ENCODE measurements at places on chromosomes 4 and X. TPM values are rescaled to one million over a fixed set of nuclear protein-coding genes. Genes with fewer than 3 reads are reported as not detected.

DNA sequence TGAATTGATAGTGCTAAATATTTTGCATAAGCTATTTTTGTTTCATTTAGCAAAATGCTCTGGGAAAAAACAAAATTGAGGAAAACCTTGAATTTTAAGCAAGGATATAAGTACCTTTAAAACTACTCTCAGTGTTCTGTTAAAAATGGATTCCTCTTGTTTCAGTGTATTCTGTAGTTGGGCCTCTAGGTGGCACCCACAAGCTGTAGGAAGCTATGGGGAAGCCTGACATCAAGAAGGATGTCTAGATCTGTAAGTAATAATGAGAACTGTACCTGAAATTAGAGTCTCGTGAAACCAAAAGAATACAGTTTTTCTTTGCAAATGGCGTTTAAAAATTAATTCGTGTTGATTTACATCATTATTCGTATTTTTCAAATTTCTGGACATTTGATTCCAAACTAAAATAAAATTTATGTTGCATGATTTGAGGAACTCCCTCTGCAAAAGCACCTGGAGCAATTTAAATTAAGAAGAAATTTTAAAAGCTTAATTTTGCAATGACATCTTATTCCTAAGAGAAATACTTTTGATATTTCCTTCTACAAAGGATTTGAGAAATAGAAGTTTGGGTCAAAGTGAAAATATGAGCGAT is 51.2 kb downstream of the TMPRSS11E start:
- peak; percentile 86 for DNase-seq

DNA sequence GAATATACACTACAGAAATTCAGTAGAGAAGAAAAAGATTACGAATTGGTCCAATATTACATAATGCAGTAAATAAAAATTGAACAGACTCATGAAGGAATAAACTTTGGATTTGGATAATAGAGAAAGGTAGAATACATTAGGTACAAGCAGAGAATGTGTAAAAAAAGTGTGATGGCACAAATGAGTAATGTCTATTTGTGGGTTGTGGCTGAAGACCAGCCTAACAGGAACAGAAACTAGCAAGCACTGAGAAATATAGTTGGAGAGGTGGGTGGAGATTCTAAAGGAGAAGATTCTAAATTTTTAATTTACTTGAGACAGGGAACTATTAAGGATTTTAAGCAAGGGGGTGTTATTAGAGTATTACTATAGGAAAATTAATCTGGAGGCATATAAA is 15.2 kb upstream of the CLOCK start:
- DNase-seq = no peak

- DNase-seq = no peak
Measured at GRCh38 chr4:138680256-138680655, 335.3 kb upstream of the NOCT start.

DNA sequence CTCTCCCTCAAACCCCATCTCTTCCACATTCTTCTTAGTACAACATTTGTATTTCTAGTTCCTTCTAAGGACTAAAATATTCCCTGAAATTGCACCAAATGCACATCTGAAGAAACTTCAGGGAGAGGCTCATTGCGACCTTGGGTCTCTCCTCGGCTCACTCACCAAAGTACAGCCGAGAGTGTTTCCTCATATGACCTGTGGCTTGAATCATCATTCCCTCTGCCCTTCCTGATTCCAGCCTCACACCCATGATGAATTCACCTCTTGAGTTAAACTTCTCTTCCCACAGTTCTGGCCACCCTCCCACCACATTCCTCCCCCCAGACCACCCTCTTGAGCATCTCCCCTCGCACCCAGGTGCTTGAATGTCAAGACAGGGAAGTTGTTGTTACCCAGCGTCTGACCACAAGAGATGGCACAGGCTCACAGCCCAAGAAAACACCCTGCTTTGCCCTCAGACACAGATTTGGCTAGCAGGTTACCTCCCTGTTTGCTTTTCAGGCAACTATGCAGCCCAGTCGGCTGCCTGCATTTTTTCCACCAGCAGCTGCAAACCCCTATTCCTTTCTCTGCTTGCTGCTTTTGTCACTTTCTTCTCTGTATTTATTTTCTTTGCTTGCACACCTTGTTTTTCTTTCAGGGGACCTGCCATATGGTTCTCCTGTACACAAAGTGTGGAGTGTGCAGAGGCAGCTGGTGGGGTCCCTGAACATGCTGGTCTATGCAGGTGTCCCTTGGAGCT is 214.8 kb downstream of the SPATA18 start:
- DNase-seq = peak; percentile 61

GRCh38 chr4:146637621-146638332 is 916 bp upstream of the POU4F2 start:
- DNase-seq = no peak

DNA sequence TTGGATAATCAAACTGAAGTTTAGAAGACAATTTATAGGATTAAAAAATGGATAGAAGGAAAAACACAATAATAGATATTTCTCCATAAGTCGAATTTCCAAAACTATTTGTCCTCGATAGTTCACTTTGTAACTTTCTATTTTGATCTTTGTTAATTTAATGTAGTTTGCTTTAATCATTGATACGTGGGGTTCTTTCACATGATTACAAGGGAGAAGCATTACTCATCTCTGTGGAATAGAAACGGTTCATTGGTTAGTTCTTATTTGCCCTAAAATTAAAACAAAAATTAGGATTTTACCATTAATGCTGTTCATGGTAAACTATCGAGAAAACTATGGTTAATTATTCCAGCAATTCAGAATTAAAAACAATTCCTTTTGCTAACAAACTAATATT is 2.1 kb downstream of the TET2 start:
- DNase-seq = no peak

DNA sequence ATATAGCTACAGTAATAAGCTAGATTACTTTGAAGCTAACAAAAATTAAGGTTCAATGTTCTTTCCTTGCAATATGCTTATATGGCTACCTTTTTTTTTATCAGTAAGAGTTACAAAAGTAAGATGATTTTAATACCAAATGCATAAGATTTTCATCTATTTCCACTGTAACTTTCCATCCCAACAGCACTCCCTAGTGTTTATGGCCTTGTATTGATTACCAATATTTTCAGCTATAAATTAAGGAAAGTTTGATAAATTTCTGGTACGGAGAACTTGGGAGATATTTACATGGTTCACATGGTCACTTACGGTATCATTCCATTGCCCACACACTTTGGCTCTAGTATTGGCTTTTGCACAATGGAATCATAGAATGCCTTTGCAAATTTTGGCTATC is 448.9 kb upstream of the PABPC4L start:
- no peak for DNase-seq

The TLR6 gene
- total RNA-seq = 0.34 TPM

The CCDC149 gene
- 5.8 TPM for total RNA-seq

All from endodermal cell (in vitro differentiated cells).